Transverse colon (tissue), 4 donors: ENCODE measurements at places on chromosomes 11 and 22. TPM values are rescaled to one million over a fixed set of nuclear protein-coding genes. Genes with fewer than 3 reads are reported as not detected.

- no peak for DNase-seq
These were observed 74.9 kb upstream of the KCNA4 start for GRCh38 chr11:30091737-30092136.

DNA sequence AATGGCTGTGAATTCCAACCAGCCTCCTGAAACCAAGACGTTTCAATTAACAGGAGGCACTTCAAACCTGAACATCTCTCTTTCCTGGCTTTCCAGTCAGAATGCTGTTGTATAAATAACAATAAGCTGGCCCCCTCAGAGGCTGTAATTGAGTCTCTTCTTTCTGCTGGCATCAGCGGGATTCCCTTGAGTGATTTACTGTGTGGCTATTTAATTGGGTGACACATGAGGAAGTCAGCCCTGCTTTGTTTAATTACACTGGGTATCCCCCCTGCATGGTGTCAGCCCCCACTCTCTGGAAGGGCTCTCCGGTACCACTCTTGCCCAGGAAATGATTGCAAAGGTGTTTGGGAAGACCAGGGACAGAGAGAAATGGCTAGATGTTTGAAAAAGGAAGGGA is 101.6 kb downstream of the NTM start:
- no peak for DNase-seq

GRCh38 chr11:111148121-111148520 is 97.4 kb upstream of the POU2AF2 start:
- no peak for DNase-seq

The MED19 gene
- total RNA-seq: 7.5 TPM
